Lower lobe of right lung (tissue), 2 donors: ENCODE measurements at places on chromosomes 7 and 10.

DNA sequence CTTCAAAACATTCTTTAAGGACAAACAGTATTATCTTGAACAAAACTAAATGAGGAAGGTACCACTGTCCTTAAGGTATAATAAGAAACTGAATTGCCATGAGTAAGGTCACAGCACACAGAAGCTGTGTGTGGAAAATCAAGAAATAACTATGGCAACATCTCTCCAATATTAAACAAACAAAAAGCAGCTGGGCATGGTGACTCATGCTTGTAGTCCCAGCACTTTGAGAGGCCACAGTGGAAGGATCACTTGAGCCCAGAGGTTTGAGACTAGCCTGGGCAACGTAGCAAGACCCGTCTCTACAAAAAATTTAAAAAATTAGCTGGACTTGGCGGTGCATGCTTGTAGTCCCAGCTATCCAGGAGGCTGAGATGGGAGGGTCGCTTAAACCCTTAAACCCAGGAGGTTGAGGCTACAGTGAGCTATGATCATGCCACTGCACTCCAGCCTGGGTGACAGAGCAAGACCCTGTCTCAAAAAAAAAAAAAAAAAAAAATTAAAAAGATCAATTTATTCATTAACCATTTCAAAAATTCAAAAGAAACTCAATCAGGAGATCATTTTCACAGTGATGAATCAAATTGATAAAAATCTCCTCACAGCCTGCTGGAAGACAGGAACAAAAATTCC lies 195.4 kb downstream of the SKIDA1 start:
- DNase-seq = no peak

GRCh38 chr10:120069700-120070099 lies 177.2 kb downstream of the SEC23IP start:
- no peak for DNase-seq

- no peak for DNase-seq
Measured at GRCh38 chr10:22753786-22754185, 39.4 kb upstream of the PIP4K2A start.

- no peak for DNase-seq
Measured at GRCh38 chr7:25574828-25575227, 346.5 kb upstream of the NPVF start.

DNA sequence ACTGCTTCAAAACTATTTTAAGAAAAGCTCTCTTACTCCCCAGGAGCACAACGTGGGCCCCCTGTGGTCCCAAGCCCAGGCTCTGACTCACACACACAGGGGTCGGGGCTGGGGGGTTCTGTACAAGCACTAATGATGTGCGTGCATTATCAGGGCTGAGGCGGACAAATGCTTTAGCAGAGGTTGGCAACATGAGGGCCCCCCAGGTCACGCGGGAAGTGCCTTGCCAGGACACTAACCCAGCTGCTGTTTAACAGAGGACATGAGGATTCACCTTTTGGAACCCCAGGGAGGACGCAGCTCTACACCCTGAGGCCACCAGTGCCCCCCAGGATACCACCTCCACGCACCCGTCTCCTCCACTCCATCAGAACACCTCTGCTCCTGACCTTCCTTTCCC lies 342.8 kb downstream of the DNAJB6 start:
- DNase-seq = no peak

GRCh38 chr7:13067036-13067435 lies 379.6 kb downstream of the ARL4A start:
- no peak for DNase-seq

DNA sequence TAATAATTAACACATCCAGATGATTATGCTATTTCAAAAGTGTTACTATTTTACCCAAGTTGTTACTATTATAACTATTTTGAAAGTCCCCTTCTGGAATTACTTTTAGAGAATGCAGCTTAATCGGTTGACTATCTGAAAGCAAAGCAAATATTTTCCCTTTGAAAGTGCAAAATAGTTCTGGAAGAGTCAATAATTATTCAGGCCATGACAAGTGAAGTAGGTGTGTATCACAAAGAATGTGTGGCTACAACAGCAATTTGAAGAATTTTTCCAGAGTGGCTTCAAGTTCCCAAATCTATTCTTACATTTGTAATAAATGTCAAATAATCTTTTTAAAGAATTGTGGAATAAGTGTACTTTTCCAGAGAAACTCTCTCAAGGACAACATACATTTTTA lies 42.8 kb downstream of the RNLS start:
- no peak for DNase-seq

DNA sequence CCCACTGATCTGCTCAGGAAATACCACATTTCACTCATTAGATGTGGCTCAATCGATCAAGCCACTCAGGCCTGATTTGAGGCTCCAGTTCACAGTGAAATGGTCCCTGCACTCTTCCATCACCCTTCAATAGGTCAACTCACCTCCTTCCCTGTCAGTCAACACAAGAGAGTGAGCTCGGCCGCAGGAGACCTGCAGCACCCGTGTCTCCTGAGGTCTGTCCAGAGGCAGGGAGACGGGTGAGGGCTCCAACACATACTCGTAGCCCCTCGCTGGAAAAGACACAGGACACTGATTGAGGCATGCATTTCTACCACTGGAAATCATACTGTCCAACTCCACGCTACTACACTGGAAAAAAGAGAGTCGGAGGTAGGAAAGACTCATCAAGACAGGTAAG lies 7.1 kb downstream of the RCC1L start:
- peak; percentile 4 for DNase-seq

DNA sequence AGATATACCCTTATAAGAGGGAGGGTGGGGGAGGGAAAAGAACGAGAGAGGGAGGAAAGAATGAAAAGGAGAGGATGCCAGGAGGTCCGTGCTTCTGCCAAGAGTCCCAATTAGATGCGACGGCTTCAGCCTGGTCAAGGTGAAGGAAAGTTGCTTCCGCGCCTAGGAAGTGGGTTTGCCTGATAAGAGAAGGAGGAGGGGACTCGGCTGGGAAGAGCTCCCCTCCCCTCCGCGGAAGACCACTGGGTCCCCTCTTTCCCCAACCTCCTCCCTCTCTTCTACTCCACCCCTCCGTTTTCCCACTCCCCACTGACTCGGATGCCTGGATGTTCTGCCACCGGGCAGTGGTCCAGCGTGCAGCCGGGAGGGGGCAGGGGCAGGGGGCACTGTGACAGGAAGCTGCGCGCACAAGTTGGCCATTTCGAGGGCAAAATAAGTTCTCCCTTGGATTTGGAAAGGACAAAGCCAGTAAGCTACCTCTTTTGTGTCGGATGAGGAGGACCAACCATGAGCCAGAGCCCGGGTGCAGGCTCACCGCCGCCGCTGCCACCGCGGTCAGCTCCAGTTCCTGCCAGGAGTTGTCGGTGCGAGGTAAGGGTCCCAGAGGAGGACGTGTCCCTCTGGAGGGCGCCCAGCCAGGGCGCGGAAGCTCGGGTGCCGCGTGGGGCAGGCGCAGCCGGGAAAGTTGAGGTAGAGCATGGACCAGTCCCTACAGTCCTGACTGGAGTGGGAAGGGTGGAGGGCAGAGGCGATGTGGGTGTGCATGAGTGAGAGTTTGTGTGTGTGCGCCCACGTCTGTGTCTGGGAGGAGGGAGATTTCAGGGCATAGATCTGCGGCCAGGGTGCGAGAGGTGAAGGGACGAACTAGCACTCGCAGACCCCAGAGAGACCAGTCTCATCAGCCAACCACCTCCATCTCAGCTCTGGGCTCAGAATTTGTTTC lies 844 bp downstream of the GRM3 start:
- DNase-seq = no peak
